ENCODE measurements at places on chromosomes 11 and 22.

DNA sequence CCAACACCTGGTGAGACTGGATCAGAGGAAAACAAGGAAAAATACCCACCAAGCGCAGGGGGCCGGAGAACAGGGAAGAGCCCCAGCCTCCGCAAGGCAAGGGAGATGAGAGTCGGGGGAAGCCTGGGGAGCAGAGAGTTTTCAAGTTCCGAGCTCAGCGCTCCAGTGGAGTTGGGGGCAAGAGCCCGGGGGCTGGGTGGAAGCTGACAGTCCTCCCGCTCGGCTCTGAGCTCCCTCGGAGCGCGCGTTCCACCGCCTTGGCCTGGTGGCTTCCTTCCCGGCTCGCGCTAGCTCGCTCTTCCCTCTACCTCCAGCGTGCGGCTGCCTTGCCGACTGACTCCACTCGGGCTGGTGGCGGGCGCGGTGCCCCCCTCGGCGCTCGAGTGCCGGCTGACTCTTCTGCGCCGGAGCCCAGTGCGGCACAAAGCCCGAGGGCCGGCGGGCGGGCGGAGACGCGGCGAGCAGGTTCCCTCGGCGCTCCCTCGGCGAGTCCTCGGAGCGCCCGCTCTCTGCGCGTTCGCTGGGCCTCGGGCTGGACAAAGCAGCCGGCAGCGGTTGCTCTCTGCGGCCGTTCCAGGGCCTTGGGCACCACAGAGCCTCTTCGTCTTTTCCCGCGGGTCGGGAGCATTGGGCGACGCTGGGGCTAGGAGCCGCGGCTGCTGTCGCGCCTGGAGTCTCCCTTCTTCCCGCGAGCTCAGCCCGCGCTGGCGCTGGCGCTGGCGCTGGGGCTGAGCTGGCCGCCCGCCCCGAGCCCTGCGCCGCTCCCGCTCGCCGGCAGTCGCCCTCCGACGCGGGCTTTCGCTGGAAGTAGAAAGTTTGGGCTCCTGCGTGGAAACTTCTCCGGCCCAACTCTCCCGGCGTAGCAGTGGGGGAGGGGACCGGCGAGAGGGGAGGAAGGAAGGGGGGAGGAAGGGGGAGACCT is 1.0 kb downstream of the PAX6 start:
- DNase-seq: no peak

DNA sequence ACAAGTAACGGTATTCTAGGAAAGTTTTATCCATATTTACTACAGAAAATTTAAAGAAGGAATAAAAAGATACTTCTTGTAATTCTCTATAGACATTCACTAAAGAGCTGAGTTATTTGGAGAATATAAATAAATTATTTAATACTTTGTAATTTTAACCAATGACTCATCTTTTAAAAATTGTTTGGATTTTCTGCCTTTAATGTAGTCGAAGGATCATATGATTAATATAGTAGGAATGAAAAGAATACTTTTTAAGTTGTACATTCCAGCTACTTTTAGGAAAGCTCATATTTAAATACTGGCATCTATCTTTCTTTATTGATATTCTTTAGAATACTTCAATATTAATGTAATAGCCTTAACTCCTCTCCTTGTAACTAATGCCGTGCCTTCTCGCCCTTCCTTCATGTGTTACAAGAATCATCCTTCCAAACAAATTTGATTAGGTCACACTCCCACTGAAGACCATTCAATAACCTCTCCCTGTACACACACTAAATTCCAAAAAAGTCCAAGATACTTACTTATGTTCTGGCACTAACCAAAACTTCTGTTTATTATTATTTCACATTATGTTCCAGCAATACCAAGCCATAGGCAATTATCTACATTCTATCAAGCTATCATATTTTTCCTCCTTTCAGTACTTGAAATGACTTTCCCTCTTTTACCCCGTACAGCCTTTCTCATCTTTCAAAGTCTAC is 501.9 kb downstream of the CNTN5 start:
- no peak for DNase-seq

- DNase-seq: no peak
Observed at GRCh38 chr11:10686311-10686710, 7.2 kb downstream of the IRAG1 start.

GRCh38 chr11:35003658-35004057 is 87.2 kb downstream of the PDHX start:
- no peak for DNase-seq

- no peak for DNase-seq
Observed at GRCh38 chr11:74462009-74462408, 5.3 kb downstream of the KCNE3 start.

Measured in activated effector memory CD4-positive, alpha-beta T cell treated with anti-CD3 and anti-CD28 coated beads, Interleukin-2, amount 50 U/mL, for 16 hours (primary cell).